ENCODE measurements at places on chromosomes 5 and 9.

- H3K27me3 ChIP-seq, result no peaks in the 10 kb centered on the region
- no peak overlapping the region for H3K27ac ChIP-seq
- DNase-seq, result no peak
- H3K4me3 ChIP-seq, result no peak overlapping the region
- H3K4me1 ChIP-seq, result no peaks in the 10 kb centered on the region
Observed at GRCh38 chr5:102596113-102596512, 97.3 kb upstream of the SLCO6A1 start.

- H3K27me3 ChIP-seq, result no peaks in the 10 kb centered on the region
- H3K4me3 ChIP-seq, result no peak overlapping the region
- H3K27ac ChIP-seq, result no peak overlapping the region
- H3K4me1 ChIP-seq, result no peaks in the 10 kb centered on the region
Observed at GRCh38 chr9:84705128-84705527, 35.6 kb downstream of the NTRK2 start.

DNA sequence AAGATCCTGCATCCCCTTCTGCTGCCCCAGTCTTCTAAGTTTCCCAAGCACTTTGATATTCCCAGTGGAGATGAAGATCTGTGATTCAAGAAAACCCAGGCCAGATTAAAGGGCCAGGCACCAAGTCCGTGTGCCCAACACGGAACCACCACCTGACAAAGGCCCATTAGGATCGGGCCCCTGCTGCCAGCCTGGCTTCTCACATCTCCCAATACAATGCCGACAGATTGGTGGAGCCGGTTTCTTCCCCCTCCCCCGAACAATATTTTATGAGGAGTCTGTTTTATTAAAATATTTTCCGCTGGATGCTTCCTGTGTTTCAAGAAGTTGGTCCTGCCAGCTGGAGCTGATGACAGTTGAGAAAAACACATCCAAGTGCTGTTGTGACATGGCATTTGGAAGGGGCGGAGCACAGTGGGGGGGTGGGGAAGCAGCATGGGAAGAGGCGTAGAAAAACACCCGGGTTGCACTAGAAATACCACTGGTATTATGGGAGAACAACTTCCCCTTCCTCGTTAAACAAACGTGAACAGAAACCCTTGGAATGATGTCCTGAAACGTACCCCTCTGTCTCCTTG is 45.0 kb downstream of the CRB2 start:
- peaks cover 11% of the 10 kb centered on the region for H3K4me1 ChIP-seq
- no peaks in the 10 kb centered on the region for H3K27me3 ChIP-seq
- no peaks in the 10 kb centered on the region for H3K36me3 ChIP-seq

DNA sequence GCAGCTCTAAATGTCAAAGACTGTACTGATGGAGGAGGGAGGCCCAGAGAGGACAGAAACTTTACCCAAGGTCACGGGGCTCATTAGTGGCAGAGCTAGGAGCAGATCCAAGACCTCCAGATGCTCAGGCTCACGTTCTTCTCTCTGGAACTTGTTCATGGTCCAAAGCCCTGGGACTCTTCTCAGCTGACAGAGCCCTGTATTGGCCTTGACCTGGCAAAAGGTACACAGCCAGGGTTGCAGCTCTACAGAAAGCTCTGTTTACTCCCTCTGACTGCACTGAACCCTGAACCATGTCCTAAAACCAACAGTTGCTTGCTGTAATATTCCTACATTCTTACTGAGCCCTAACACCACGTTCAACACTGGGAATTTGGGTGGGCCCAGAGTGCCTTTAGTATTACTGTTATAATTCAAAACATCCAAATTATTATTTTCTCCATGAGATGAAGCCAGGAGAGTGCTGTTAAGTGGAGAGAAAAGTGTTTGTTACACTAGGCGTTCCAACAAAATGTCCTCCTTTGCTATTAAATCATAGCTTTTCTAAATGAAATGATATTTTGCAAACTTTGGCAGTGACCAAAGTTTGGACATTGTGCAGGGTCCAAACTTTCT is 602.4 kb upstream of the CLINT1 start:
- H3K27ac ChIP-seq, result peak overlapping the region; percentile 48
- H3K4me1 ChIP-seq, result peaks cover 42% of the 10 kb centered on the region
- no peaks in the 10 kb centered on the region for H3K27me3 ChIP-seq
- H3K4me3 ChIP-seq, result no peak overlapping the region
- no peaks in the 10 kb centered on the region for H3K36me3 ChIP-seq

DNA sequence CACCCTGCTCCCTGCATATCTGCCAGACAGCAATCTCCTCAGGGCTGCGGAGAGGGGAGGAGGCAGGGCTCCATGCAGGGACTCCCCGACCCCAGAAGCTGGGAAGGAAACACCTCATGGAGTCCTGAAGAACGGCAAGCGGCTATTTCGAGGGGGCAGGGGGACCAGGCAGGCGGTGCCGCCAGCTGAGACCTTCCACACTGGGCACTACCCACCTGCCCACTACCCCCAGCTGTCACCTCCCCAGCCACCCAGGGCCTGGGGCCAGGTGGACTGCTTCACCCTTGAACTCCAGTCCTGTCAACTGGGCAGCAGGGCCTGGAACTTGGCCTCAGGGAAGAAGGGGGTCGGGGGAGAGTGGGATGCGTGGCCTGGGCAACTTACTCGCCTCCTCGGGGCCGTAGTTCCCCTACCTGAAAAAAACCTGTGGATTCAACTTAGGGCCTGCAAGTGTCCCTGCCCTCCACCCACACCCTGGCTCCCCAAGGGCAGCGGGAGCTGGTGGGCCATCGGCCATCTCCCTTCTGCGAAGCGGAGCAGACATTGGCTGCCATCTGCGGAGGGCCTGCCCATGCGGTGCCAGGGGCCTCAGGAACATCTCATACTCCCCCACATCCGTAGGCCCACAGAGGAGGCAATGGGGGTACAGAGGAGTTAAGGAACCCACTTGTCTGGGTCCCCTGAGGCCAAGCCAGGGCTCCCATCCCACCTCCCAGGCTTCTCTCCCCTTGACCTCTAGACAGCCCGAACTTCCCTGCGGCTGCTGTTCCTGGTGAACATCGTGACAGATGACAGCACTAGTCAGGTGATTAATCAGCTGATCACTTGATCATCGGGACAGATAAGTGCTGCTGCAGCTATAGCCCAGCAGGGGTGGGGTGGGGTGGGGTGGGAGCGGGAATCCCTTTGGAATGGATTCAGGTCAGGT is 18.5 kb upstream of the RALGDS start:
- no peaks in the 10 kb centered on the region for H3K27me3 ChIP-seq
- no peak overlapping the region for H3K4me3 ChIP-seq
- no peak overlapping the region for H3K27ac ChIP-seq

- H3K27ac ChIP-seq, result no peak overlapping the region
- no peak overlapping the region for H3K4me3 ChIP-seq
- no peaks in the 10 kb centered on the region for H3K4me1 ChIP-seq
- DNase-seq, result no peak
- no peaks in the 10 kb centered on the region for H3K36me3 ChIP-seq
Observed at GRCh38 chr5:131373265-131373664, 109.4 kb downstream of the CDC42SE2 start.

GRCh38 chr5:129019401-129019908 is 54.2 kb downstream of the SLC27A6 start:
- H3K4me3 ChIP-seq, result no peak overlapping the region
- no peaks in the 10 kb centered on the region for H3K36me3 ChIP-seq
- peaks cover 7% of the 10 kb centered on the region for H3K4me1 ChIP-seq

DNA sequence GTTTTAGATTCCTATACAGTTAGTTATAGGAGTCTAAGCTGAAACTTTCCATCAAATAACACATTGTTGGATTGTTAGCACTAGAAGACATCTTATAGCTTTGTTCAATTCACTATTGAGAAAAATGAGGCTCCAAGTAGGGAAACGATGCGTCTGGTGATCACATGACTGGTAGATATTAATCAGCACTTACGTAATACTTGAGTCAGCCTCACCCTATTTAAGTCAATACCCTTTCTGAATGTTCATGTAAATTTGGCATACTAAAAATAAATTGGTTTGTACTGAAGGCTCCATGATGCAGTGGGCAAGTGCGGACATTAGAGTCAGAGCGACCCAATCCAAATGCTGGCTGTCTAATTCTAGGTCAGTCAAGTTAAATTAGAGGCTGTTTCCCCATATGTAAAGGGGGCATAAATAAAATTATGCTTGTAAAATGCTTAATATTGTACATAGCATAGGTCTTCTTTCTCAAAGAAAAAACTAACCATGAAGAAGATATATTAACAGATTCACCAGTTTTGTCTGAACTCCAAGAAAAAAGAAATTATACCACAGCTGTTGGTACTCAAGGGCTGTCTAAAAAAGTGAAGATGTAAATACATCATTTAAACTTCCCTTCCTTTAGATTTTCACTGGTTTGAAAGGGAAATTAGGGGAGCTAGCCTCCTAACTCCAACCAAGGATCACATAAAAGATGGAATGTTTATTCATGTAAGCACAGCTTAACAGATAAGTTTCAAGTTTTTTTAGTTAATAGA is 406.6 kb upstream of the TLE4 start:
- H3K36me3 ChIP-seq, result no peaks in the 10 kb centered on the region
- no peaks in the 10 kb centered on the region for H3K27me3 ChIP-seq
- DNase-seq, result no peak
- H3K4me1 ChIP-seq, result no peaks in the 10 kb centered on the region

DNA sequence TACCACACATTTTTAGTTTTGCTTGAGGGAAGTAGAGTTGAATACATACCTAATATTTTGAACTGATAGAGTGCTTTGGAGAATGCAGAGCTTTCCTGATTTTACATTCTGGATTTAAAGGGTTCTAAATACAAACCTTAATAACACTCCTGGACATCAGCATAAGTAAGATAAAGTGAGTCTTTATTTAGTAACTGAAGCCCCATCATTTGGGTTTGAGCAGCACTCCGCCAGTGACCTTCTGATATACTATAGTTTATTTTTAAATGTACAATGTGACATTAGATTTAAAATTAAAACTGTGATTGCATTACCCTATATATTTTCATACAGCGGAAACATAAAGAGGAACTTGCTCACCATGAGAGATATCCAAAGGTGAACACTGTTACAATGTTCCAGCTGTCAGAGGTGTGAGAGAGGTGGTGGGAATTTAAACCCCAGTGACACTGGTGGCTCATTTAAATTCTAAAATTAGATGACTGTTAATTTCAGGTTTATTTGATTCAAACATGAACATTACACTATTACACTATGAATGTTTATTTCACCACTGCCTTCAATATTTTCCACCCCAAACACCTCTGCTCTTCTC is 203.0 kb upstream of the PCSK5 start:
- H3K36me3 ChIP-seq, result no peaks in the 10 kb centered on the region
- no peak for DNase-seq
- H3K27ac ChIP-seq, result no peak overlapping the region
- H3K4me1 ChIP-seq, result no peaks in the 10 kb centered on the region

DNA sequence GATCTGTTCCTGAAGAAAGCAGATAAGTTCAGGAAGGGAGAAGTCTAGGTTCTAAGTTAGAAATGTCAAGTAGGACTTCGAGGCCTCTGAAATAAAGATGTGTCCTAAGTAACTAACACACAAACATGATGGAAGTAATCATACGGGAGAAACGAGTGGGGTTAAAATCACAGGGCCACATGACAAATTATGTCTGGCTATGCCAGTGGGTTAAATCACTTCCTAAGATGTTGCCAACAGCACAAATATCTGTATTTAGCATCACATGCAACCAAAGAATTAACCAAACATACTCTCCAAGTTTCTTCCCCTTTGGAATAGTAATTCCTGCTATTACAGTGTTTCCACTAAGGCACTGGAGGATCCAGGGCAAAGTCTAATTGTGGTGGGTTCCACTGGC is 13.7 kb upstream of the ZSWIM6 start:
- H3K4me1 ChIP-seq, result no peaks in the 10 kb centered on the region
- no peak overlapping the region for H3K27ac ChIP-seq
- H3K4me3 ChIP-seq, result no peak overlapping the region
- H3K36me3 ChIP-seq, result no peaks in the 10 kb centered on the region
- no peak for DNase-seq

GRCh38 chr9:110095161-110095595 is 112.8 kb downstream of the C9orf152 start:
- no peaks in the 10 kb centered on the region for H3K27me3 ChIP-seq
- H3K27ac ChIP-seq, result no peak overlapping the region
- no peak overlapping the region for H3K4me3 ChIP-seq
- no peak for DNase-seq
- no peaks in the 10 kb centered on the region for H3K36me3 ChIP-seq

GRCh38 chr5:926417-927171 is 33.9 kb downstream of the TRIP13 start:
- no peaks in the 10 kb centered on the region for H3K27me3 ChIP-seq
- peak; percentile 71 for DNase-seq
- H3K36me3 ChIP-seq, result no peaks in the 10 kb centered on the region

DNA sequence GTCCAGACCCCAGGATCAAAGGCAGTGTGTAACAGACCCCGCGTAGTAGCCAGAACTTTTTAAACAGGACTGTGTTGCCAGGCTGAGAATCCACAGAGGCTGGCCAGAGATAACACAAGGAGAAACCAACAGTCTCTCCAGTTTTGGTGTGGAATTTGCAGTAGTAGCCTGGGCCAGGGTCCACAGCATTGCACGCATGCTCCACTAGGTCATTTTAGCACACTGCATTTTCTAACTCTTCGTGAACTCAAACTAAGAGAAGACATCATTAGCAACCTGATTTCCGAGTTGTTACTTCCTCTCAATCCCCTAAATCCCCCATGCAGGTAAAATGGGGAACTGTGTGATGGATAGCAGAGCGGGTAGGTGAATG is 119.6 kb downstream of the BOD1 start:
- H3K4me1 ChIP-seq, result no peaks in the 10 kb centered on the region
- peak overlapping the region; percentile 87 for H3K27ac ChIP-seq
- no peak overlapping the region for H3K4me3 ChIP-seq
- no peak for DNase-seq
- no peaks in the 10 kb centered on the region for H3K36me3 ChIP-seq
- H3K27me3 ChIP-seq, result no peaks in the 10 kb centered on the region

- H3K27me3 ChIP-seq, result no peaks in the 10 kb centered on the region
- no peak for DNase-seq
- H3K36me3 ChIP-seq, result no peaks in the 10 kb centered on the region
- H3K4me3 ChIP-seq, result no peak overlapping the region
Observed at GRCh38 chr5:149170299-149170698, 29.0 kb downstream of the ABLIM3 start.

- no peak overlapping the region for H3K27ac ChIP-seq
- no peak for DNase-seq
- no peak overlapping the region for H3K4me3 ChIP-seq
- no peaks in the 10 kb centered on the region for H3K4me1 ChIP-seq
Observed at GRCh38 chr9:106820866-106821265, 42.1 kb upstream of the ZNF462 start.

DNA sequence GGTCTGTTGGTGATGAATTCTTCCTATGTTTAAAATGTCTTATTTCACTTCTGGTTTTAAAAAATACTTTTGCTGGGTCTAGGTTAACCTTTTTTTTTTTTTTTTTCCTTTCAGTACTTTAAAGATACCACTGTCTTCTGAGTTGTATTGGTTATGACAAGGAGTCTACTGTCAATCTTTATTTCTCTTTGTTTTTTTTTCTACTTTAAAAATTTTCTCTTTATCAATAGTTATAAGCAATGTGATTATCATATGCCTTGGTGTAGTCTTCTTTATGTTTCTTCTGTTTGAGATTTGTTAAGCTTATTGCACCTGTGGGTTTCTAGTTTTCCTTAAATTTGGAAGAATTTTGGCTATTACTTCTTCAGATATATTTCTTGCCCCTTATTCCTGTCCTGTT is 125.6 kb upstream of the SPRY4 start:
- H3K27ac ChIP-seq, result no peak overlapping the region
- no peaks in the 10 kb centered on the region for H3K27me3 ChIP-seq
- DNase-seq, result no peak
- H3K4me3 ChIP-seq, result no peak overlapping the region
- no peaks in the 10 kb centered on the region for H3K4me1 ChIP-seq
